Epithelial cell of proximal tubule (primary cell): ENCODE measurements at places on chromosomes 16 and 17. TPM values are rescaled to one million over a fixed set of nuclear protein-coding genes. Genes with fewer than 3 reads are reported as not detected.

SUPT6H gene
- 17.2 and 21.7 TPM in 2 replicates for total RNA-seq

DNA sequence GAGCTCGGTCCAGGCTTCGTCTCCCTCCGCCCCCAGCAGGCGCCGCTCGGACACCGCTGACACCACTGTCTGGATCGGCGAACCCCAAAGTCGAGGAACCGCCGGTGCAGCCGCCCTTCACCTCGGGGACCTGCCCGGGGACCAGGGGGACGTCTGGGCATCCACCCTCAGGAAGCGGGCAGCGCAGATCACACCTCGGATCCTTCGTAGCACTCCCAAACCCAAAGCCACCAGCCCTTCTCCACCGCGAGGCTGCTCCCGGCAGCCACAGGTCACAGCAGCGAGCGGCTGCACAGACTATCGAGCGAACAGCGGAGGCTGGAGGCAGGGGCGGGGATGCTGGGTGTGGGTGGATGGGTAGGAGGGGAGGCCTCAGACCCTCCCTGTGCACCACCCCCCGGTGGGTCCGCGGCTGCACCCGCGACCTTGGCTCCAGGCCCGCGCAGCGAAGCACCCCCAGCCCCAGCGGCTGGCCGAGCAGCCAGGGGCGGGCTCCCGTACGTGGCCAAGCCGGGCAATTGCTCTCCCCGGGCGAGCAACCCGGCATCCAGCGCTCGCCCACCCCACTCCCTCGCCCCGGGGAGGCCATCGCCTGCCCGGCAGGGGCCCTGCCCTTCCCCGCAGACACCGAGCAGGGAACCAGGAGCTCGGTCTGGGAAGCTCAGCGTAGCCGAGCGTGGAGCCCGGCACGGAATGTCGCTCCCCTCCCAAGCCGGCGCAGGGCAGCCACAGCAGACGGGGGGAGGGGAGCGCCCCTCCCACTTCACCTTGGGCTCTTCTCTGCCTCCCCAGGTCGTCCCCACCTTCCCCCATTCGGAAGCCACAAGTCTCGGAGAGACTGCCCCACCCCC is 1.0 kb downstream of the SDK2 start:
- no peak for DNase-seq

GRCh38 chr17:6259899-6260298 is 175.0 kb downstream of the AIPL1 start:
- no peak for DNase-seq

DNA sequence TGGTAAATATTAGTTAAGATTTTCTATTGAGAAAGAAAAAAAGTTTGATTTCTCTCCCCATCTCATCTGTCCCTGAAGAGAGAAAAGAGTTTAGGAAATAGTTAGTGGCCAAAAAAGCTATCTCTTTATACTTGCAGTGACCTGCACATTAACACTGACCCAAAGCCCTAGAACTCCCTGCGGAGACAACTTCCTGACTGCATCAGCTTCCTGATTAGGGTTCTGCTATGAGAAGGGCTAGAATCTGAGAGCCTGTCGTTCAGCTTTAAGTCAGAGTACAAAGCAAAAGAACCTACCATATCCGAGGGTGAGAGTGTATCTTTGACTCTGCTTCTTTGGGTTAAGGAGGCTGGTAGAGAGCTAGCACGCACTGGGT is 24.7 kb downstream of the LIMD2 start:
- no peak for DNase-seq
